MCF 10A (cell line): ENCODE measurements at places on chromosomes 1 and 21. TPM values are rescaled to one million over a fixed set of nuclear protein-coding genes. Genes with fewer than 3 reads are reported as not detected.

MRAP gene
- total RNA-seq = not detected in 2 replicates

GATAD2B gene
- total RNA-seq = 95.5 and 108 TPM in 2 replicates

ADAMTS4 gene
- not detected in 2 replicates for total RNA-seq

LCE4A gene
- not detected in 2 replicates for total RNA-seq

KCNE2 gene
- not detected in 2 replicates for total RNA-seq

S100A9 gene
- 86.4 and 126 TPM in 2 replicates for total RNA-seq

BMP8B gene
- total RNA-seq = 0.21 and 0.52 TPM in 2 replicates

DDR2 gene
- total RNA-seq = 4.9 and 5.9 TPM in 2 replicates

LCE2C gene
- total RNA-seq = not detected in 2 replicates

DNA sequence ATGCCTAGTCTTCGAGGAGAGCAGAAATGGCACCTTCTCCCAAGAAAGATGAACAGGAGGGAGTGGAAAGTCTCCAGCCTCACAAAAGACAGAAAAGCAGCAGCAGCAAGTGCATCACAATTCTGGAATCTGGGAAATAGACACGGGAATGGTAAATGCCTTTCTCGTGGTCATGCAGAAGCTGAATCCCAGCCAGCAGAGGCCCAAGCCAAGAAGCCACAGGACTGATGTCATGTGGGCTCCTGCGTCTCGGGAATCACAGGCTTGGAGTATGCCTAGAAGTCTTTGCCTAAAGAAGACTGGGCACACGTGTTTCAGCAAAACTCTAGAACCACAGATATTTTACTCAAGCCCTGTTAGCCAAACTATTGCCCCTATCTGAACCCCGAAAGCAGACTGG, 260.3 kb upstream of the PLD5 start:
- peak; percentile 40 for DNase-seq

DNA sequence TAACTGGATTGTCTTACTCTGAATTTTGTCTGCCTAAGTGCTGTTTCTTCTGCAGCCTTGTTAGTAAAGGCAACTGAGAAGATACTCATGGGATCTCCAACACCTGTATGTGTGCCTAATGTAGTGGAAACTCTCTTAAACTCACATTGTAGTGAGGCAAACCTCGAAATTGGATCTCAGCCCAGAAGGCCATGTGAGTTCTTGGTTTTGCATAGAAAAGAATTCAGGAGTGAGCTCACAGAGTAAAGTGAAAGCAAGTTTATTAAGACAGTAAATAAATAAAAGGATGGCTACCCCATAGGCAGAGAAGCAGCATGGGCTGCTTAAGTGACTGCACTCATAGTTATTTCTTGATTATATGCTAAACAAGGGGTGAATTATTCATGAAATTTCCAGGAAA, 1344.7 kb downstream of the NCAM2 start:
- DNase-seq = peak; percentile 35

DNA sequence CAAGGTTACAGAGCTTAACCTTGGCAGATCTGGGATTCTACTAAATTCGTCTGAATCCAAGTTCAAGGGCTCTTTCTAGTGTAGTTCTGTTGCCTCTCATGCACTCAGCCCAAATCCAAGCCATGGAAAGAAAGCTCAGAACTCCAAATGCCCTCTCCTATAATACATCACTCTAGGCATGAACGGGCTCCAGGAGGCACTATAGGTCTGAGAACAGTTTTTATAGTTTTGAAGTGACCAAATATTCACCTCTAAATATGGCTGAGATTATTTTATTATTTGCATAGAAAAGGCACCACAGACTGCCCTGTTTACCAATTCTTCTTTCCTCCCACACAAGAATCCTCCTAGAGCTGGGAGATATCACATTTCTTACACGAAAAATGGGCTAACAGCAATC, 327.9 kb upstream of the BEND5 start:
- DNase-seq = no peak

DNA sequence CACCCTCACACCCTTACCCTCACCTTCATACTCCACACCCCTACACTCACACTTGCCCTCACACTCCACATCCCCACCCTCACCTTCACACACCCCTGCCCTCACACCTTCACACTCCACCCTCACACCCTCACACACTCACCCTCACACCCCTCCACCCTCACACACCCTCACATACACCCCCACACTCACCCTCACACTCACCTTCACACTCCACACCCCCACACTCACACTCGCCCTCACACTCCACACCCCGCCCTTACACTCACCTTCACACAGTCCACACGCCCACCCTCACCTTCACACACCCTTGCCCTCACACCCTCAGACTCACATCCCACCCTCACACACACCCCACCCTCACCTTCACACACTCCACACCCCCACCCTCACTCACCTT, 43.6 kb upstream of the EDN2 start:
- DNase-seq = no peak

DNA sequence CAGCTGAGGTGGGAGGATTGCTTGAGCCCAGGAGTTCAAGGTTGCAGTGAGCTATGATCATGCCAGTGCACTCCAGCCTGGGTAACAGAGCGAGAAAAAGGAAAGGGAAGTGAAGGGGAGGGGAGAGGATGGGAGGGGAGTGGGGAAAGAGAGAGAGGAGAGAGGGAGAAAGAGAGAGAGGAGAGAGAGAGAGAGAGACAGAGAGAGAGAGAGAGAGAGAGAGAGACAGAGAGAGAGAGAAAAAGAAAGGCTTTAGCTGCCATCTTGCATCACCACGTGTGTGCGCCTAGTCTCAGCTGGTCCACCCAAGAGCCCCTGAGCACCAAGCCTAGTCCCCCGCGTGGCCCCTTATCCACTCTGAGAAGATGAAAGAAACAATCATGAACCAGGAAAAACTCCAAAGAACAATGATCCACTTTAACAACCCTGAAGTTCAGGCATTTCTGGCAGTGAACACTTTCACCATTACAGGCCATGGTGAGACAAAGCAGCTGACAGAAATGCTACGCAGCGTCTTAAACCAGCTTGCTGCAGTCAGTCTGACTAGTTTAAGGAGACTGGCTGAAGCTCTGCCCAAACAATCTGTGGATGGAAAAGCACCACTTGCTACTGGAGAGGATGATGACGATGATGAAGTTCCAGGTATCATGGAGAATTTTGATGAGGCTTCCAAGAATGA, 115.5 kb upstream of the CDC42BPA start:
- DNase-seq = no peak

- peak; percentile 28 for DNase-seq
Observed at GRCh38 chr1:184056921-184057555, 5.5 kb downstream of the TSEN15 start.

GRCh38 chr1:115753830-115754229, 14.7 kb downstream of the CASQ2 start:
- DNase-seq = no peak

DNA sequence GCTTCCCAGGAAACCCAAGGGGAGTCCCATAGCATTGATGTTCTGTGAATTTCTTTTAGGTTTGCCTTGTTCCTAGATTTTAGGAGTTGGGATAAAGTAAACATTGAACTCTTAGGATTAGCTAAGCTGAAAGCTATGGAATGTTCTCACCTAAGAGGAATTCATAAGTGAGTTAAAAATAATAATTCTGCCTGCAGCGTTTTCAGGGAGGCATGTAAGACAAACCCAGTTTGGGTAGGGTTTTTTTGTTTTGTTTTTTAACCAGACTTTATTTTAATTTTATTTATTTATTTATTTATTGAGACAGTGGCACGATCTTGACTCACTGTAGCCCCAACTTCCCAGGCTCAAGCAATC, 28.9 kb upstream of the CD101 start:
- DNase-seq = peak; percentile 16

DNA sequence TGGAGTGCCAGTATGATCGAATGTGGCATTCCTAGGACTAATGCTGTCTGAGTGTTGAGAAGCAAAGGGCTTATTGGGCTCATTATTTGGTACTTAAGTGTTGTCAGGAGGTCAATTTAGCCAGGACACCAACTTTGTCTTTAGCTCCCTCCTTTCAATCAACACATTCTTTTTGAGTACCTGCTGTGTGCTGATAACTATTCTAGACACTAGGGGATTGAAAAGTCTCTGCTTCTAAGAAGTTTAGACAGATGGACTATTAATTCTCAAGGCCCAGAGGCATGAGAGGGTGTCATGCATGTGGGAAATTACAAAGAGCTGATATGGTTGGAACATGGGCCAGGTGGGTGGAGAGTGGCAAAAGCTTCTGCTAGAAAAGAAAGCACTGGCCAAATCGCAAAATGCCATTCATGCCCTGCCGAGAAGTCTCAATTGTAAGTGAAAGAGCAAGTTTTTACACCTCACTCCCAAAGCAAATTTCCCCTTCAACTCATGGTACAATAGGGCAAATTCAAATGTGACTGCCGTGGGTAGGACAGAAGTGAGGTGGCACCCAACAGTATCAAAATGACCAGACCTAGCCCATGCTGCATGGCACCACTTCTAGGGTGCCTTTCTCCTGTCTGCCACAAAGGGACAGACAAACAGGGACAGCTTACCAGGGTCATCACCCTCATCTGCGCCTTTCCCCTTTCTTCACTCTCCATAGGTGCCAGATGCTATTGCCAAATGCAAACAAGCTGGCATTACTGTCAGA, 53.6 kb upstream of the LAX1 start:
- DNase-seq = no peak

- peak; percentile 55 for DNase-seq
Observed at GRCh38 chr1:228405200-228405978, 1.2 kb downstream of the TRIM11 start.

DNA sequence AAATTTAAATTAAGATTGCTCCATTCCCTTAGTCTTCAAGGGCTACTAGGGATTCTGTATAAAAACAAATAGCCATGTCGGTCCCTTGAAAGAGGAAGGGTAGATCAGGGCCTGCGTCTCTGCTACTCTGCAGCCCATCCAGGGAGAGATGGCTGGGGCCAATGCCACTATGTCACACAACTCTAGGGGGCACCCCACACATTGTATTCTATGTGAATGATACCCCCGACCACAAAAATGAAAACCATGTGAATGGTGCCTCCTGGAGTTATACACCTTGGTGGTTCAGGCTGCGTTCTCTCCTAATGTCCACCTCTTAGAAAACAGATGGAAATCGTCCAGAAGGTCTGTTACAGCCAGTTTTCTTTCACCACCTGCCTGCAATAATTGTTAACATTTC, 18.0 kb downstream of the PIK3C2B start:
- DNase-seq = no peak

GRCh38 chr1:221331273-221332183, 410.4 kb downstream of the DUSP10 start:
- DNase-seq = peak; percentile 26

DNA sequence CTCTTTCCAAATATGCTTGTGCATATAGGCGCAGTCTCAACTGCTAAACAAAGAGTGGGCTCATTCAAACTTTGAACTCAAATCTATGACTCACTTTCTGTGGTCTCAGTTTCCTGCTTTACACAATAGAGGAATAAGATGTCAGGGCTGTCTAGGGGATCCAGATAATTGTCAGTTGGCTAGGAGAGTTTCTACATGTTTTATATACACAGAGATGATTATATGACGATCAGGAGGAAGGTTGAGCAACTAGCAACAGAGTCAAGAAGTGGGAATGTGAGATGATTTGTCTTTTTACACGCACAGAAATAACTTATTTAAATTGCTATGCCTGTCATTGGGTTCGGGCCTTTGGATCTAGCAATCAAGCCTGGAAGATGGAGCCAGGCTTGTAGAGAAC, 299.4 kb upstream of the LYPLAL1 start:
- peak; percentile 98 for DNase-seq

GRCh38 chr1:204968951-204969350, 74.1 kb upstream of the CNTN2 start:
- no peak for DNase-seq

GRCh38 chr1:101190441-101190840, 46.4 kb upstream of the S1PR1 start:
- no peak for DNase-seq

- DNase-seq = no peak
Observed at GRCh38 chr1:179941454-179941853, 13.2 kb upstream of the CEP350 start.

GRCh38 chr1:195738966-195739650, 869.1 kb downstream of the KCNT2 start:
- DNase-seq = no peak

DNA sequence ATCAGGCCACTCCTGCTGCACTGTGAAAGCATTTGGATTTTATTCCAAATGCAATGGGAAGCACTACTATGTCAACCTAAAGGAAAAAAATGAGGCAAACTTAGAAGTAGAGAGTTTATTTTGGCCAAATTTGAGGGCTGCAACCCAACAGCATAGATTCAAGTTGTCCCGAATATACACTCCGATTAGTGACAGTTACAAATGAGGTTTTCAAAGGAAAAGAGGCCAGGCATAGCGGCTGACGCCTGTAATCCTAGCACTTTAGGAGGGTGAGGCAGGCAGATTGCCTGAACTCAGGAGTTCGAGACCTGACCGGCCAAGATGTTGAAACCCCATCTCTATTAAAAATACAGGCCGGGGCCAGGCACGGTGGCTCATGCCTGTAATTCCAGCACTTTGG, 78.9 kb upstream of the PUM1 start:
- no peak for DNase-seq

GRCh38 chr1:107739201-107739600, 225.8 kb downstream of the VAV3 start:
- no peak for DNase-seq

DNA sequence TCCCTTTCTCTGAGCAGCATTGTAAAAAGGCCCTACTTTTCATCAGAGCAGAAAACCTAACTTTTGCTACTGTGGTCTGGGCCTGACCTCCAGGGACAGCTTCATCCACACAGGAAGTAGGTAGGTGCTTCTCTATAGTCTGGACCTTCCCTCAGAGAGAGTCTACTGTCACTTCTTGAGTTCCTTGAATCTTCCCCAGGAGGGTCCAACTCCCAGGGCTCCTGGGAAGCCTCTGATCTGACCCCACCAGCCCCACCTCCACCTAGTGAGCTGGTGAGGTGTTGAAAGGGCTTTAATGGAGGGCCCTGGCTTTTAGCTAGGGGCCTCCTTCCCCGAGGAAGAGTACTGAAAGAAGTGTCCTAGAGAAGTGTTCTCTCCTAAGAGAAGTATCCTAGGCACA, 2.7 kb upstream of the VANGL2 start:
- DNase-seq = no peak

DNA sequence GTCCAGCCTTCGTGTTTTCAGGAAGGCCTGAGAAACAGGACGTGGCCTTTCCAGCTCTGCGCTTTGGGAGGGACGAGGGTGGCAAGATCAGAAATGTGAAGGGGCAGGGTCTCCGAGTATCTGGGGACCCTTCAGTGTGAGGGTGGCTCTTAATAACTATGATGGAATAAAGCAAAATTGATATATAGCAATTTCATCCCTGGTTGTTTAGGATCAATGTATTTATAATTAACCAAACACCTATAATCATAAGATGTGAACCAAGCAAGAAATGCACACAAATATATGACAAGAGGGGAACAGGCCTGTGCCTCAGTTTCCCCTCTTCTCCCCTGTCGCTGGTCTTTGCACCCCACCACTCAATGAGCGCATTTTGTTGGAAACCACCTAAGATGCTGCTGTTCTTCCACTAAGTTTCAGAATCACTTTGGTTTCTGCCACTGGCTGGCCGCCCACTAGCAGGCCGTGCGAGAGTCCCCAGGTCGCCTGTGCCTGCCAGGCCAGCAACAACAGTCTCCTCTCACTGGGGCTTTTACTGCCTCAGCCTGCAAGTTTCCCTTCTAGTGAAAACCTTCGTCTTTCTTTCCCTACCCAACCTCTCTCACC, 36.6 kb downstream of the UBASH3A start:
- DNase-seq = no peak

GRCh38 chr1:164821648-164822047, 262.7 kb downstream of the PBX1 start:
- DNase-seq = no peak
